ENCODE measurements at places on chromosomes 1 and 21.
A peak's percentile ranks its signal among the peaks of the same experiment; 100 is the strongest.

- H3K4me3 ChIP-seq, result no peak overlapping the region
- no peak for DNase-seq
- H3K4me1 ChIP-seq, result no peaks in the 10 kb centered on the region
- H3K36me3 ChIP-seq, result peaks cover 2% of the 10 kb centered on the region
- H3K27me3 ChIP-seq, result no peaks in the 10 kb centered on the region
- H3K27ac ChIP-seq, result no peak overlapping the region
Measured at GRCh38 chr1:71054281-71054731, 6.7 kb upstream of the PTGER3 start.

DNA sequence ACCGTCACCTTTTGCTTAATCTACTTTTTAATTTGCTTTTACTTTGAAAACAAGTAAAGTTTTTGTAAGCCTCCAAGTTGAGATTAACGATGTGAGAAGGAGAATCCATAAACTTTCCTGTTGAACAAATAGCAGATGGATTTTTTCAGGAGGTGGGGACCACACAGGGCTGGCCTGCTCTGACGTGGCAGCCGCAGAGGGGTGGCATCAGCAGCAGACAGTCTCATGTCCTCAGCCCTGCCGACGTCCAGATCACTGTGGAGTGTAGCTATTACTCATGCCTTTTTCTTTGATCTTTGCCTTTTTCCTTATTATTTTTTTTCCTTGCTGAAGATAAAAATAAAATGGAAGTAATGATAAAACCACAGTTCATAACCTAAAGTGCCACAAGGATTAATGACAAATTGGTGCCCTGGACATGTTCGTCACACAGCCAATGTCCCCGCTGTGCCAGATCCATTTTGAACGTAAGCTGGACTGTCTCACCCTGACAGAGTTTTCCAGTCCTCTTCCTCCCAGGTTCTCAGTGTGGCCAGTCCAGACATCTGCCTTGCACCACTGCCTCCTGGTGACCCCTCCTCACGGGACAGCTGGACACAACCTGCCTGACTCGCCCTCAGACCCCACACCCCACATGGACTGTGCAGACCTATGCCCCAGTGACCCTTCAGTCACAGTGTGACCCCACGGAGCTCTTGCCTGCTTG is 15.4 kb upstream of the ZBTB21 start:
- H3K27ac ChIP-seq, result peak overlapping the region; percentile 1
- no peaks in the 10 kb centered on the region for H3K27me3 ChIP-seq
- DNase-seq, result no peak
- no peaks in the 10 kb centered on the region for H3K36me3 ChIP-seq

DNA sequence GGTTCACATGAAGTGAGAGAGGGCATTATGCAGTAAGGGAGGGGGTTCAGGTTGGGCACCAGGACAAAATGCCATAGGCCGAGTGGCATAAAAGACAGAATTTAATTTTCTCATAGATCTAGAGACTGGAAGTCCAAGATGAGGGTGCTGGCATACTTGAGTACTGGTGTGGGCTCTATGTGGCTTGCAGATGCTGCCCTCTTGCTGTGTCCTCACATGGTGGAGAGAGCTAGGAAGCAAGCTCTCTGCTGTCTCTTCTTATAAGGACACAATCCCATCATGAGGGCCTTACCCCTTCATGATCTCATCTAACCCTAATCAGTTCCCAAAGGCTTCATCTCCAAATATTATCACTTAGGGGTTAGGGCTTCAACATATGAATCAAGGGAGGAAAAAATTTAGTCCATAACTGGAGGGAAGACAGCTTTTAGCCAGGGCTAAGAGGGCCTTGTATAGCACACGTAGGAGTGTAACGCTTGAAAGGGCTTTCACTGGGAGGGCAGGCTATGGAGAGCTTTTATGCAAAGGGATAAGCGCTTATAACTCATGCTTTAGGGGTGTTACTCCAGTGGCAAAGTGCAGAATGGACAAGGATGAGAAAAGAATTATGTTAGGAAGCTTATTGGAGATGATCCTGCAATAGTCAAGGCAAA is 64.5 kb downstream of the PLPPR5 start:
- no peaks in the 10 kb centered on the region for H3K27me3 ChIP-seq
- no peaks in the 10 kb centered on the region for H3K36me3 ChIP-seq
- DNase-seq, result no peak
- H3K4me3 ChIP-seq, result no peak overlapping the region
- no peaks in the 10 kb centered on the region for H3K4me1 ChIP-seq
- no peak overlapping the region for H3K27ac ChIP-seq

DNA sequence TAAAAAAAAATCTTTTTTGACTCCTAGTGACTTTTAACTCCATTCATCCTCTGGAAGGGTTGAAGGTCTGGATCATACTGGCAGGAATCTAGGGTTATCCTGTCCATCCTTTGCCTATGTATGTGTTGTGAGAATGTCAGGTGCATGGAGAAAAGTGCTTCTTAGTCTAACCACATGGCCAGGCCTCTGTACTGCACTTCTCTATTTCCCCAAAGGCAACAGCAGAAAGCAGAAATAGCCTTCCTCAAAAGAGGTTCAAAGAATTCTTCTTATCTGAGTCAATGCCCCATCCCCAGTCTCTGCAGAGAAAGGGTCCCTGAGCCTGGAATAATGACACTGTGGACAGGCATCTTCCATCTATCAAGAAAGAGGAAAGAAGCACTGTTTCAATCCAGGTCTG is 85.7 kb upstream of the CD34 start:
- no peak overlapping the region for H3K4me3 ChIP-seq
- H3K27me3 ChIP-seq, result no peaks in the 10 kb centered on the region
- no peaks in the 10 kb centered on the region for H3K4me1 ChIP-seq
- DNase-seq, result no peak

DNA sequence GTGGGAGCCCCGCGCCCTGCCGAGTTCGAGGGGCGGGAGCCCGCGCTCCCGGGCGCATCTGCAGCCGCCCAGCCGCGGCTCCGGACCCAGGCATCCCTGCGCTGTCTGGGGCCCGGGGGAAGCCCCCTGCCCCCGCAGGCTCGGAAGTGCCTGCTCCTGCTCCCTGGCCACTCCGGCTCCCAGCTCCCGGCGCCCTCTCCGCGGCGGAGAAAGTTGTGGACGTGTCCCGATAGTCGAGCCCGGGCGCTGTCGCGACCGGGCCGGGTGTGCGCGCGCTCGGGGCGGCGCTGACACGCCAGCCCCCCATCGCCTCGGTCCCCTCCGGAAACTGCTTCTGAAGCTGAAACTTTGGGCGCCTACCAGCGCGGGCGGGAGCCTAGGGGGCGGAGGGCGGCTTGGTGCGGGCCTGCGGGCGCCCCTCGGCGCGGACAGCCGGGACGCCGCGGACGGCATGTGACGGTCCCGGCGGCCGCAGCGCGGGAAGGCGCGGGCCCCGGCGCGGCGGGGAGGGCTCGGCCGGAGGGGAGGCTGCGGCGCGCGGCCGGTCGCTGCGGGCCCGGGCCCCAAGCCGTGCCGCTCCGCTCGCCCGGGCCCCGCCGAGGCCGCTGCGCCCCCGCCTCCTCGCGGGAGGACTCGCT is 515 bp downstream of the MAN1C1 start:
- H3K4me1 ChIP-seq, result no peaks in the 10 kb centered on the region
- H3K4me3 ChIP-seq, result peak overlapping the region; percentile 63
- H3K27me3 ChIP-seq, result peaks cover 26% of the 10 kb centered on the region
- H3K36me3 ChIP-seq, result no peaks in the 10 kb centered on the region

GRCh38 chr21:27077501-27077900 is 110.6 kb upstream of the ADAMTS5 start:
- no peak for DNase-seq
- H3K27ac ChIP-seq, result no peak overlapping the region
- H3K27me3 ChIP-seq, result no peaks in the 10 kb centered on the region
- no peak overlapping the region for H3K4me3 ChIP-seq
- H3K36me3 ChIP-seq, result no peaks in the 10 kb centered on the region
- no peaks in the 10 kb centered on the region for H3K4me1 ChIP-seq

- no peak overlapping the region for H3K27ac ChIP-seq
- H3K27me3 ChIP-seq, result no peaks in the 10 kb centered on the region
- no peaks in the 10 kb centered on the region for H3K36me3 ChIP-seq
- DNase-seq, result no peak
- H3K4me3 ChIP-seq, result no peak overlapping the region
- H3K4me1 ChIP-seq, result no peaks in the 10 kb centered on the region
Measured at GRCh38 chr1:14648896-14649855, 50.7 kb downstream of the KAZN start.

DNA sequence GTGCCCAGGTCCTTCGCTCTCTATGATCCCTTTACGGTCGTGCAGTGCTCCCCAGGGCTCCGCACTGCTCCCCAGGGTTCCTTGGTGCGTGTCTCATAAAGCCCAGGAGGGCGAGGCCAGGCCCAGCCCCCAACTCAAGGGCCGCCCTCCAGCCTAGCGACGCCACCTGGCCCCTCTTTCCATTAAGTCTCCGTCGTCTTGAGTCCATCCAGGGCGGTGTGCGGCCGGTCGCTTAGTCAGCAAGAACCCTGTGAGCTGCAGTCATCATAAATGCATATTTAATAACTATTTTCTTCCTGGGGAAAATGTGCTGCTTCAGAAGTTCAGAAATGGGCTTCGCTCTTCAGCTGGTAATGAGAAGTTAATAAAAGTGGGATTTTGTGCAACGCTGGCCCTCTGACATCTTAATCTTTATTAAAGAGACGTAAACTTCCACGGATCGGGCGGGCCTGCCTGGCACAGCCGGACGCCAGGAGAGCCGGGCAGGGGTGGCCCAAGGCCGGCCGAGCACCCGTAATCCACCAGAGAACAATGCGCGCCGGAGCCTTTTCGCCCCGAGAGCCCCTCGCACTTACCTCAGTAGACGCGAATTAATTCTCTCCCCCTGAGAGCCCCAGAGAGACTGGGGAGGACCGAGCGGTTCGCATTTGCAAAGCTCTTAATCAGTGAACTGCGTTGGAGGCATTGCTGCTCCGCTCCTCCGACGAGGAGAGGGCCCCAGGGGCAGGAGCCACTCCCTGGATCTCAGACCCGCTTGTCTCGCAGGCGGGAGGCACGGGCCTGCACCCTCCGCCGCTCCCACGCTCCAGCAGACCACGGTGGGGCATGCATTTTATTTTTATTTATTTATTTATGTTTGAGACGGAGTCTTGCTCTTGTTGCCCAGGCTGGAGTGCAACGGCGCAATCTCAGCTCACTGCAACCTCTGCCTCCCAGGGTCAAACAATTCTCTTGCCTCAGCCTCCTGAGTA is 188.3 kb upstream of the ARHGEF16 start:
- H3K4me1 ChIP-seq, result peaks cover 27% of the 10 kb centered on the region
- peaks cover 3% of the 10 kb centered on the region for H3K36me3 ChIP-seq
- no peaks in the 10 kb centered on the region for H3K27me3 ChIP-seq
- H3K4me3 ChIP-seq, result no peak overlapping the region

GRCh38 chr1:3109355-3109754 is 40.4 kb downstream of the PRDM16 start:
- H3K4me1 ChIP-seq, result no peaks in the 10 kb centered on the region
- no peak overlapping the region for H3K27ac ChIP-seq
- H3K36me3 ChIP-seq, result no peaks in the 10 kb centered on the region

- H3K4me1 ChIP-seq, result peaks cover 16% of the 10 kb centered on the region
- DNase-seq, result no peak
- peaks cover 26% of the 10 kb centered on the region for H3K36me3 ChIP-seq
- no peaks in the 10 kb centered on the region for H3K27me3 ChIP-seq
Measured at GRCh38 chr1:26772687-26773086, 15.1 kb upstream of the PIGV start.

DNA sequence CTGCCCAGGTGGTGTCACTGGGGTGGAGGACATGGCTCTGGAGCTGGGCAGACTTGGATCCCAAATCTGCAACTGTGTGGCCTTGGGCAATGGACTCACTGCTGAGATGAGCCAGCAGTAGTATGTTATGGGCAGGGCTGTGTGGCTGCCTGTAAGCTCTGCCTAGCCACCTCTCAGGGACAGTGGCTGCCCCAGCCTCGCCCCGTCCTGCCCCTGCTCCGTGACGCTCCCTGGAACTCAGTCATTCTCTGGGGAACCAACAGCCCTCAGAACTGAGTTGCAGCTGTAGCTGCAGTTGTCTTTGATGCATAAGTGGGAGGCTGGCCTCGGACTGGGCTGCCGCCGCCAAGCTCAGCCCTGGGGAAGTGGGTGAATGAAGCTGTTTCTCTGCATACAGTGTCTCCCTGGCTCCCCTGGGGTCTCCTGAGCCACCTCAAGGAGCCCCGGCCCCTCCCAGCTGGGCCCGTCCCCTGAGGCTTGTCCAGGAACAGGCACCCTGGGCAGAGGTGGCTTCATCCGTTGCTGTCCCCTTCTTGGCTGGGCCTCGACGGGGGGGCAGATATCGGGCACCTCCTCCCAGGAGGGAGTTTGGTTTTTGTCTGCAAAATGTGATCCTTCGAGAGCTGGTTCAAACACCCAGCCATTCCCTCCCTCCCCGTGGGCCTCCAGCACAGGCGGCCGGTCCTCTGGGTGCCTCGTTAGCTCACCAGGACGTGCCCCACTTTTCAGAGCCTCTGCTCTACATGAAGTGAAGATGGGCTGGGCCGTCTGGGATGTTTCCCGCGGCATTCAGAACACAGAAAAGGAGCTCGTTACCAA is 26.2 kb upstream of the PLCH2 start:
- no peaks in the 10 kb centered on the region for H3K36me3 ChIP-seq
- H3K27me3 ChIP-seq, result peaks cover 10% of the 10 kb centered on the region
- no peak overlapping the region for H3K27ac ChIP-seq
- H3K4me1 ChIP-seq, result no peaks in the 10 kb centered on the region
- no peak for DNase-seq

DNA sequence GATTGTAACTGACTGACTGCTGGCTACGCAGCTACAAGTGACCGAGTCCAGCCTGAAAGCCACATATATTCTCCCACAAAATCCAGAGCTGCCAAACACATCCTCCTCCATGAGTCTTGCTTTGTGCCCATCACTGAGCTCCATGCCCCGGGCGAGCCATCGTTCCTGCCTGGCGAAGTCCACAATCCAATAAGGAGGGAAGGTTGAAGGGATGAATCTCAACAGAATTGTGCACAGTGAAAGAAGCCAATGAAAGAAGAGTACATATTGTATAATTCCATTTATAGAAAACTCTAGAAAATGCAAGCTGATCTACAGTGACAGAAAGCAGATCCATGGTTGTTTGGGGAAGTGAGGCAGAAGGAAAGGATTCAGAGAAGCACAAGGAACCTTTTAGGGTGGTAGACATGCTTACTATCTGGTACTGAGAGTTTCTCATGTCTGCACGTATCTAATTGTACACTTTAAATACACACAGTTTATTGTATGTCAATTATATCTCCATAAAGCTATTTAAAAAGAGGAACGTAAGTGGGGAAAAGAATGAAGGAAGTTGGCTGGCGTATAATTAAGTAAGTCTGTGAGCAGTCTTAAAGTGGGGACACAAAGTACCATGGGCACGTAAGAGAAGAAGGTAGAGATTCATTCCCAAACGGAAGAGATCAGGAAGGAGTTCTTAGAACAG is 115.9 kb upstream of the JUN start:
- peak; percentile 70 for DNase-seq
- no peaks in the 10 kb centered on the region for H3K36me3 ChIP-seq
- no peak overlapping the region for H3K4me3 ChIP-seq
- no peaks in the 10 kb centered on the region for H3K27me3 ChIP-seq
